Mesendoderm (in vitro differentiated cells): ENCODE measurements at places on chromosomes 13 and 19.

DNA sequence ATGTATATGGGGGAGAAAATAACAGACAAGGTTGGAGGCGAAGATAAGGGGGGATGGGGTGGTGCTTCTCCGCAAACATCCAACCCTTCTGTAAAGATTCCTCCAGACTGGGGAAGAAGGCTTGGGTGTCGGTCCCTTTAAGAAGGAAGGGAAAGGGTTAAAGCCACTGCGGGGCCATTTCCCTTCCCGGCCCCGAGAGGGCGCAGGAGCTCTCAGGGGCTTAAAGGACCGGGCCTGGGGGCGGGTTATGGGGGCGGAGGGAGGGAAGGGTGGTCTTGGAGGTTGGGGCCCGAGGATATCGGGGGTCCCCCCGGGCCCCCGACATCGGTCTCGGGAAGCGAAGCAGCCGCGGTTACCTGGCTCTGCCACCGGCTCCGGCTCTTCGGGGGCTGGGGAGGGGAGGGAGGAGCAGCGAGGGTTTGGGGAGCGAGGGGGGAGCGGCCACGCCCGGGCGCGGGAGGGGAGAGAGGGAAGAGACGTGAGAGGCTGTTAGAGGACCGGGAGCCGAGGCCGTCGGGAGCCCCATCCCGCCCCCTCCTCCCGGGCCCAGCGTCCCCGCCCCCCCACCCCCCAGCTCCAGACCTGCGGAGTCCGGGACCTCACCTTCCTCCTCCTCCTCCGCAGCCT is 2.8 kb downstream of the TNNT1 start:
- peak; percentile 82 for DNase-seq

- no peak for DNase-seq
Observed at GRCh38 chr13:36405151-36405550, 27.1 kb upstream of the CCNA1 start.

- no peak for DNase-seq
Observed at GRCh38 chr13:56347014-56347413, 793.7 kb upstream of the PRR20A start.

GRCh38 chr19:45069056-45069455 is 7.2 kb downstream of the ZNF296 start:
- peak; percentile 71 for DNase-seq

DNA sequence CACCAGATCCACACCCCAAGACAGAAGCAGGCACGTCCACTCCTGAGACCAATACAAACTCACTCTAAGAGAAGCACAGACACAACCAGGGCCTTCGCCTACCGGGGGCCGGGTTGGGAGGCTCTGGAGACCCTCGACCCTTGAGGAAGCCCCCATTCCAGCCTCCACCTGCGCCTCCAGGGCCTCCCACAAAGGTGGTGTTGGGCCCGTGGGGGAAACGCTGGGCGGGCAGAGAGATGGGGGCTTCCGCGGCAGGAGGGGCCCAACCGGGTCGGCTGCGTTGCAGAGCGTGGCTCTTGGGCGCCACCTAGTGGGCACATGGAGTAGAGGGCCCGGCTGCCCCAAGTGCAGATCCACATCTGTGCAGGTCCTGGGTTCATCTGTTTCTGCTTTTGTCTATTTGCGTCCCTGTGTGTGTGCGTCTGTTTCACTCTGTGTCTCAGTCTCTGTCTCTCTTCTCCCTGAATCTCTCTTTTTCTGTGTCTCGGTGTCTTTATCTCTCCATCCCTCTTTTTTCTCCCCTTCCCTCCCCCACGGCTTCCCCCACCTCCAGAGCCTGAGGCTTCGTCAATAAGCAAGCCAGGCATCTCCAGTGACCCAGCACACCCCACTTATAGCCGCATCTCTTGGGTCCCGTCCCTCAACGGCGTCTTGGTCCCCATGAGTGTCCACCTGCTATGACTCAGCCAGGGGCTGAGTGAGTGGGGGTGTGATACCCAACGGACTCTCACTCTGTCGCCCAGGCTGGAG is 10.5 kb upstream of the TINCR start:
- peak; percentile 55 for DNase-seq

- DNase-seq, result no peak
Observed at GRCh38 chr13:46359714-46360113, 27.3 kb downstream of the RUBCNL start.

DNA sequence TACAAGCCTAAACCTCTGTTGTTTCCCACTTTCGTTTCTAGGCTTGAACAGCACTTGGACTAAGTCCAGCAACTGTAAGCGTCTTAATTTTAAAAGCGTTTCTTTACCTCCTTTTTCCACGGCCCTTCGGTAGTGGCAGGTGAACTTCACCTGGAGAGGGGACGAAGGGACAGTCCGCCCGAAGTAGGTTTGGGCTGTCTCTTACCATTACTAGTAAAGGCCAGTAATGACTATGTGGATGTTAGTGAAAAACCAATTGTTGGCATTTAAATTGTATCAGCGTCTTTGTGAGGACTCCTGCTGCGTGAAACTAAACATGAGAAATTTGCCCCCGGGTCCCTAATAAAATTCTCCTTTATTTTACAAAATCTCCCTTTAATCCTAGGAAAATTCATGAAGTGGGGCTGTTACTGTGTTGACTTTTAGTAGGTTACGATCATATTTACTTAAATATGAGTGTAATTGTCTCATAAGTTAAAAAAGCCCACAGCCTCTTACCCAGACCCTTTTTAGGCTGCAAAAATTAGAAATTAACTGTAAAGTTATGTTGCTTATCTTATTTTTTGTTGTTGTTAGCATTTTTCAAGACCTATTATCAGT is 983 bp downstream of the ITM2B start:
- DNase-seq, result peak; percentile 44

DNA sequence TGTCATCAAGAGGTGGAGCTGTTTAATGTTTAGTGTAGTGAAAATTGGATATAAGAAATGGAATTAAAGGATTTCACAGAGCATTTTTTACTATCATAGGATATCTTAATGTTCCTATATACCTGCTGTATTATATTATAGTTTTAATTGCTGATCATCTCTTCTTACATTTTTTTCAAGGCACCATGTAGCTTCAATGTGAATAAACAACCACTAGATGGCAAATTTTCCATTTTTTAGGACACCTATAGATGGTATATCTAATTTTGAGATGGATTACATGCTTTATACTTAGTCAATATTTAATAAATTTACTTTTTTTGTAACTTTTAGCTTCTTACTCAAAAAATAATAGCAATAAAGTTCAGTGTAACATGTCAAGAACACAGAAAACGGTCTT is 9.0 kb upstream of the ATXN8OS start:
- no peak for DNase-seq

- no peak for DNase-seq
Observed at GRCh38 chr19:31306006-31306753, 43.1 kb downstream of the TSHZ3 start.

- no peak for DNase-seq
Observed at GRCh38 chr13:101326710-101327109, 89.6 kb downstream of the NALCN start.

GRCh38 chr13:77820431-77821149 is 98.0 kb downstream of the EDNRB start:
- DNase-seq, result peak; percentile 21

DNA sequence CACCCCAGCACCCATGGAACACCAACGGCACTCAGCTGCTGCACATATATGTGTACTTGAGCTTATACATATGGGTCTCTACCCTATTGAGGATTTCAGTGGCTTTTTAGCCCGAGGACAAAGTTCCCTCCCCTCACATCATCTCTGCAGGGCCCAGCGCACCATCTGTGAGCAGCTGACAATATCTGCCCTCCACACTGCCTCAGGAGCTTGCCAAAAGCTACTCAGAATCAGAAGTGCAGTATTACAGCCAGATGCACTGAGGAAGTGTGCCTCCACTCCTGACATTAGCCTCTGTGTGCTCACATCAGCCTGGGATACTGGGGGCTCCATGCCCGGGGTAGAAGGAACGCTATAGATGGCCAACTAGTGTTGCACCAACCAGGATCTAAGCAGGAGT is 903.9 kb downstream of the UQCRFS1 start:
- DNase-seq, result no peak

GRCh38 chr13:106527826-106528225 is 7.6 kb downstream of the EFNB2 start:
- DNase-seq, result no peak

DNA sequence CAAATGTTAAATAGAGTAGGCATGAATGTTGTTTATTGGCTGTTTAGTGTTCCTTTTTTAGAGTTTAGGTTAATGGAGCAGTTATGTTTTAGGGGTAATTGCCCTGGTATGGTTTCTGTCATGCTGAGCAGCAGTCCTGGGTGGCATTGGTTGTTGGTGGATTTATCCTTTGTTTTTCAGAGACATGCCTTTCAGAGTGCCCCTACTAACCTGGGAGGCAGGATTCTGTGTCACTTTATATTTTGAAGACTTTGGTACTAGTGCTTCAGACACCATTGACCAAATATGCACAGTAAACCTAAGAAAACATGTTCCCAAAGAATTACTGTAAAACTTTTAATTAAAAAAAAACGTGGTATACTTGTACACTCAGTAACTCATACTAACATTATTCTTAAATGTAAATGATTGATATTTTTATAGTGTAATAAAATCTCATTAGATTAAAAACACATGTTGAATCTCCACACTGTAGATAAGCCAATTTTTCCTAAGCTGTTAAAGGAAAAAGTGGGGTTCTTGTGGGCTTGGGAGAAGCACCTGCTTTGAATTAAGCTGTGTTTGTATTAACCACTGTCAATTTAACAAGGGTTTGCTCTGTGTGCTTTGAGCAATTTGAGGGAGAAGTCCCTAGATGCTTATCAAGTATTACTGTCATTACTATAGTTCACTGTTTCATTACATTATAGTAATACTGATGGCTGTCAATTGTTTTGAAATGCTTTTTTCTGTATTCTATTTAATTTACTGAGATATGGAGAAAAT is 133.2 kb downstream of the LMO7 start:
- DNase-seq, result no peak

GRCh38 chr13:71054358-71054757 is 812.6 kb downstream of the DACH1 start:
- no peak for DNase-seq
